ENCODE measurements at places on chromosomes 6 and 20. TPM values are rescaled to one million over a fixed set of nuclear protein-coding genes. Genes with fewer than 3 reads are reported as not detected.

STX11 gene
- total RNA-seq: 11.1 TPM

EIF2S2 gene
- total RNA-seq: 43.7 TPM

ZNF133 gene
- total RNA-seq: 7.6 TPM

RPS6KA2 gene
- 55.5 TPM for total RNA-seq

RHAG gene
- total RNA-seq: 0.76 TPM

LST1 gene
- 9.0 TPM for total RNA-seq

HAO1 gene
- total RNA-seq: not detected

- DNase-seq: no peak
These were observed 109.6 kb upstream of the RPS6KA2 start for GRCh38 chr6:166736634-166737033.

DNA sequence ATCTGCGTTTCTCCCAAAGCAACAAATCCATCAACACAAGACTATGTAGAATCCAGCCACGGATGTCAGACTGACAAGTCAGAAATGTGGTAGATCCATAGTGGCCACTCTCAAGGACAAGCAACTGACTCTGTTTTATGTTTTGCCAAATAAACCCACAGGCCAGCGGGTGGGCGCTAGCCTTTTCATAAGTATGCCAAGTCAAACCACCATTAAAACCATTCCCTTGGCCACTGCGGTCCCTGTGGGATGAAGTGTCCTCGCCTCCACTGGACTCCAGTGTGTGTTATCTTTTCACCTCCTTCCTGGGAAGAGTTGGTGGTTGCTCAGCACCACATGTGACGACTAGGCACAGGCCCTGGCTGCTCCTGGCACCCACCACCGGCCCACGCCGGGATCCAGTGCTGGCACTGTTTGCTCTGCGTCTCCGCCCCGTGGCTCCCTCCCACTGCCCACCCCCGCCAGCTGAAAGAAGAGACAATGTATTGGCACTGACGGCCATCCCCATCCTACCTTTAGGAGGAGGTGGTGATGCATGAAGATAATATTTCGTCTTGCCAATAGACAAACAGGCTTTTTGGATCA, 103.4 kb downstream of the FOXC1 start:
- DNase-seq: no peak

DNA sequence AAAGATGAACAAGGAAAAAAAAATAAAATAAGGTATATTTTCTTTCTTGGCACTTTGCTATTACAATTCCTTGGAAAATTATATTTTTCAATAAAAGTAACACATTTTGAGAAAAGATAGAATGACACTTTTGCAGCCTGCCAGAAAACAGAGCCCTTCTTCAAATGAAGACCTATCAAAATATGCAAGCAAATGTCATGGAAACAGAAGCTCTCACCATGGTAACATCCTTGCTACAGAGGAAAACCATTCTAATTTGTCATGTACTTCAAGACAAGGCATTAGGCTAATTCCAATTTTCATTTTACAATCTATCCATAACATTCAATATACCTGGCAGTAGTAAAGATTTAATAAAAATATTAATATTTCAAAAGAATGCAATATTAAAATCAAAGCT, 177.9 kb downstream of the RNGTT start:
- DNase-seq: no peak

DNA sequence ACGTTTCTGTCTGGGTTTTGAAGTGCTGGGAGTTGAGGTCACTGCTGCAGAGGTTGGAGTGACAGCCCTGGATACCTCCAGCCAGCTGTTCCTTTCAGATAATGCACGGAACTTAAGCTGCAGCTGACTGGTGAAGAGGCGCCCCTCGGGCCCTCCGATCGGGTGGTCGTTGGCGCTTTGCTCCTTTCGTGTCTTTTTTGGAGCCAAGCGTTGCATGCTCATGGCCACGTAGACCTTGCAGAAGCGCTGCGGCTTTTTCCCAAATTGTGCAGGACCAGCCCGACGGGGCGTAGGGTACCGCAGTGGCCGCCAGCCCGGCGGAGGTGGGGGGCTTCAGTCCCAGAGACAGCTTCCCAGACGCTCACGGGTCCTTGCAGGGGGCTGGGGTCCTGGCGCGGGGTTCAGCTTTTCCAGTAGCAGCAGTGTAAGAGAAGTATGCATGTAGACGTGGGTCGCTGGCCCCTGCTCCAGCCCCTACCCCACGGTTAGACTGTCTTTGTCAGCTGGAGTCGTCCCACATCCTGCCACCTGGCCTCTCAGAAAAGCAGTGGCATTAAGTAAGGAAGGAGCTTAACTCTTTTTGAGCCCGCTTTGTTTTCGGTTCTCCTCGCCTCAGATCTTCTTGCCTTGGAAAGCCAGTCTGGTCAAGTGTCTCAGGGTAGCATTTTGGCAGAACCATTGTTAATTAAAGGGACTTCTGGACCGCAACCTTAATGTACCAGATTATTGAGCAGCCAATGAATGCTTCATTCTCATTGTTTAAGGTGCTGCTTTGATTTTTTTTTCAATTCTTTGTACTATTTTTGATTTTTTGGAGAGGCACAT, 838 bp downstream of the TNFAIP3 start:
- DNase-seq: peak; percentile 69

DNA sequence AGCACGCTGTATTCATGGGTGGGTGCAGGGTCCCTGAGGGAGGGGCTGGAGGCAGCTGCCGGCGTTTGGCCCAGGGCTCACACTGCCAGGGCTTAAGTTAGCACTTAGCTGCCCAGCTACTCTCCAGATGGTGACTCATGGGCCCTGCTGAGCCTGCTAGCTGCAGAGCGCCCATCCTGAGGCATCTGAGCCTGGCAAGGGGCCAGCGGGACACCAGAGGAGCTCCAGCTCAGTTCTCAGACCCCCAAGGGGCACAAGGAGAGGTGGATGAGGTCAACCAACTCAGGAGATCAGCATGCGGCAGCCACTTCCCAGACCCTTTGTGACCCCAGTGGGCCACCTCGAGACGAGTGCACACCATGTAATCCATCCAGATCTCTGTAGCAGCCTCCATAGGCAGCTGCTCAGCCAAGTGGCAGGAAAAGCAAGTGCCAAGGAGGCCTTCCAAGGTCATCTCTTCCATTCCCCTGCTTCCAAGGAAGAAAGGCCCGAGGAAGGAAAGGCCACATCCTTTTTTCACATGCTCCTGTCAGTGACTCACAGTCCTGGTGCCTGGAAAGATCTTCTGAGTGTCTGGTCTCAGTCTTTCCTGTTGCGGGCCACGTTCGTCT, 35.3 kb downstream of the FOXP4 start:
- peak; percentile 76 for DNase-seq

DNA sequence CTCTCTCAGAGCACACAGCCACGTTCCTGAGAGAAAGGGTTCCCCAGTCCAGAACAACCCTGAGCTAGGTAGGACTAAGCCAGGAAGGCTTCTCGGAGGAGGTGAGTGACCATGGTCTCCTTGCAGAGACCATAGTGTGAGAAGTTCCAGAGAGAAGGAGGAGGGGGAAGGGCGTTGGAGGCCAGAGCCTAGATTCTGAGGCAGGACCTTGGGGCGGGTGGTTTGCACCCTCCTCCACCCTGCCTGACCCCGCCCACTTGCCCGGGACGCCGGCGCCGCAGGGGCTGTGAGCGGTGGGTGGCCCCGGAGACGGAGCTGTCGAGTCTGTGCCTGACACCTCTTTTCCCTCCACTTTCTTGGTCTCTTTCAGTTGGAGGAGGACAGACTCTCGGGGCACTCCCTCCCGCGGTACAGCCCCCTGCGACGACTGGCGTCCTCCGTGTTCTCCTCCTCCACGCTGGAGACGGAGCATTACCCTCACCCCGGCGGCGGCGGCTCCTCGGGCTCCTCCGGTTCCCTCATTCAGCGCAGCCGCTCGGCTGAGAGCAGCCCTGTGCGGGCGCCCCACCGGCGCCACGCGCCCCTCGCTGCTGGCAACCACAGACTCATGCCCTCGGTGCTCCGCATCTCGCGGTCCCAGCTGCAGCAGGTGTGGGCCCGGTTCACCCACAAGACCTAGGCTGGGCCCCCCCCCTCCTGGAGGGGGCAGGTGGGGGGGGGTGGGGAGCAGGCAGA, 26.2 kb downstream of the TTBK1 start:
- DNase-seq: no peak

DNA sequence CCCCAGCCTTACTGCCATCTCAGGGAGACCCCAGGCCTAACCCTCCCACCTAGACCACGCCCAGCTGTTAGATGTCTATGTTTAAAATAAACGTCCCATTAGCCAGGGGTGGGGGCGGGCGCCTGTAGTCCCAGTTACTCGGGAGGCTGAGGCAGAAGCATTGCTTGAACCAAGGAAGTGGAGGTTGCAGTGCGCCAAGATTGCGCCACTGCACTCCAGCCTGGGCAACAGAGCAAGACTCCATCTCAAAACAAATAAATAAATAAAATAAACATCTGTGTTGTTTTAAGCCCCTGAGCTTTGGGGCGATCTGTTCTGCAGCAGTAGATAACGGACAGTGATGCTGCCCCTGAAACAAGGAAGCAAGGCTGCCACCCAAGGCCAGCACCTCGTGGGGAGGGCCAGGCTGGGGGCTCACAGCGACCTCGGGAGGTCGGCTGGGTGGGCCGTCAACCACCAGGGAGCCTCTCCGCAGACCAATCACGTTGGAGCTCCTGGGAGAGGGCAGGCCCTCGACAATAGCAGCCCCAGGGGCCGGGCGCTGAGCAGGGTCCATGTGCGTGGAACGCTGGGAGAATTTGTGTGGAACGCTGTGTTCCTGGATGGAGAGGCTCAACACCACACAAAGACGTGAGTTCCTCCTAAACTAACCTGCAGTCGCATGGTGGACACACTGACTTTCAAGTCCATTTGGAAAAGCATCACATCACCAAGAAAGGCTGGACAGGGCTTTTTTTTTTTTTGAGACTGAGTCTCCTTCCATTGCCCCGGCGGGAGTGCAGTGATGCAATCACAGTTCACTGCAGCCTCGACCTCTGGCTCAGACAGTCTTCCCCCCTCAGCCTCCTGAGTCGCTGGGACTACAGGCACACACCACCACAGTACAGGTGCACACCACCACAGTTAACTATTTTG, 1.0 kb upstream of the HELZ2 start:
- DNase-seq: no peak

DNA sequence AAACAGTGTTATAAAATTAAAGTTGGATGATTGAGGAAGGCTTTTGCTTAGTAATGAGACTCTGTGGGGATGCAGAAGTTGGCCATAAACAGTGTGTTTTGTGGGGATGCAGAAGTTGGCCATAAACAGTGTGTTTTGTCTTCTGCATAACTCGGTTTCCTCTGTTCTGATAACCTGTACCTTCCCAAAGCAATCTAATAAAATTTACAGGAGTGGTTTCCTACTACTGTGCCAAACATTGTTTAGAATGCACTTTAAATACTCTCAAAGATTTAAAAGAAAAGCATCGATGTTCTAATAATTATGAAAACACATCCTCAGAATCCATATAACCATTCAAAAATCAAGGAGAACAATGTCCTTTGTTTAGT, 36.9 kb upstream of the SIRT5 start:
- DNase-seq: no peak

DNA sequence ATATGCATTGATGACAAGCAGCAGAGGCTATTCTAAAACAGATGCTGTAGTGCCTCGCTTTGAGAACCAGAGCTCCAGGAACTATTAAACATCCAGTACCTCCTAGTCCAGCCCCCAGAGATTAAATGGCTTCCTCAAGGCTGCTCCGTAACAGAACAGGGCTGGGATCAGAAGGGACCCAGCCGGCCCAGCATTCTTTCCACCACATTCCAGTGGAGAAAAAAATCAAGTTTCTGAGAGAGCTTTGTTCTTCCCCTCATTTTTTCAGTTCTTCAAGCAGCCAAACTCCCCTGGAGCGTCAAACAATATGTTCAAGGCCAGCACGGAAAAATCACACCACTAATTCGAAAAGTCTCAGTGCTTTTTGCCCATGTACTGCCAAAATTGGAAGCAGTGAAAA, 5.8 kb upstream of the STMND1 start:
- DNase-seq: no peak

- no peak for DNase-seq
These were observed 7.0 kb downstream of the KAT14 start for GRCh38 chr20:18144541-18145099.

- DNase-seq: no peak
These were observed 193.4 kb upstream of the PRDM1 start for GRCh38 chr6:105892577-105893262.

GRCh38 chr6:36851149-36851614, 11.9 kb upstream of the CPNE5 start:
- no peak for DNase-seq

GRCh38 chr6:91718198-91718597, 1131.3 kb upstream of the MAP3K7 start:
- no peak for DNase-seq

DNA sequence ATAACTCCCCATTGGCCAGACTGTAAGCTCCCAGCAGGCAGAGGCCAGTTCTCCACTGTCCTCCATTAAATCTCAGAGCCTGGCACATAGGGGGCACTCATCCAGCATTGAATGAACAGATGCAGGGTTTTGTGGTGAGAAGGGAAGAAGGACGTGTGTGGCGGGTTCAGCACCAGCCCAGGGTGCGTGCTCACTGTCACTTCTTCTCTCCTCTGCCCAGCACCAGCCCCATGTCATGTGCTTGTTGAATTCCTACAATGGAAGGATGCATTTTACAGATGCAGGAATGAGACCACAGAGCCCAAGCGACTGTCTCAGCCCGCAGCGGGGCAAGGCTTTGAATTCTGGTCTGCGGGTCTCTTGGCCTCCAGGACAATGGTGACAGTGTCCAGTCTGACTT, 149.9 kb downstream of the CEBPB start:
- DNase-seq: no peak

- DNase-seq: no peak
These were observed 53.7 kb downstream of the PPP1R16B start for GRCh38 chr20:38859070-38859690.

DNA sequence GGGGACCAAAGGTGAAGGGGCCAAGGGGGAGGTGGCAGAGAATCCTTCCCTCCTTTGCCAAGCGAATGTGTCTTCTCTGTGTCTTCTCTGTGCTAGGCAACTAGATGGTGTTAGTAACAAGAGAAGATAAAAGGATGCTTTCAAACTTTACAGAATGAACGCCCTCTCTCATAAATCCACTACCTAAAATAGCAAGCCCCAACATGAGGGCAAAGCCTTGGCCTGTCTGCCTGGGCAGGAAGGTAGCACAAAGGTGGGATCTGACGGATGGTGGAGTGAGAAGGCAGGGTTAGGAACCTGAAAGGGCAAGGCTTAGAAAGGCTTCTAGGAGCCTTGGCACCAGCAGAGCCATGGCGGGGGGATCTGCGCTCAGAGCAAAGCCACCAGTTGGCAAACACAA, 13.6 kb upstream of the TGM3 start:
- DNase-seq: no peak

GRCh38 chr20:45017857-45018256, 51.5 kb downstream of the STK4 start:
- DNase-seq: no peak

GRCh38 chr6:17042422-17043147, 59.3 kb upstream of the STMND1 start:
- DNase-seq: no peak

DNA sequence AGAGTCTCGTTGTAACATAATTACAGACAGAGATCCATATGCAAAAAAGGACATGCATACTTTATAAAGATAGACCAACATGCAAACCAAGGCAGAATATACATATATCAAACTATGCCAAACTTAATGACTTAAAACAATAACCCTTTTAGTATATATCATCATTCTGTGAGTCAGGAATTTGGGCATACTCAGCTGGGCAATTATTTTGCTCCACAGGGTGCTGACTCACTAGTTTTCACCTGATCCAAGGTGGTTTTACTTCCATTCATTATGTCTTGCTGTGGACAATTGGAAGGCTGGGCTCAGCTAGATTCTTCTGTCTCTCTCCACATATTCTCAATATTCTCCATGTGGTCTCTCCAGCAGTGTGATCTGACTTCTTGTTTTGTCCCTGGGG, 41.2 kb upstream of the RNF146 start:
- no peak for DNase-seq

Measured in Right ventricle myocardium inferior (tissue), 1 donor.